ENCODE measurements at places on chromosomes 16 and 17. TPM values are rescaled to one million over a fixed set of nuclear protein-coding genes. Genes with fewer than 3 reads are reported as not detected.

TMEM114 gene
- not detected for polyA plus RNA-seq

RHBDF2 gene
- 8.8 TPM for polyA plus RNA-seq

GRCh38 chr16:77093999-77094398 lies 97.0 kb upstream of the MON1B start:
- no peak overlapping the region for H3K4me3 ChIP-seq
- no peaks in the 10 kb centered on the region for H3K4me1 ChIP-seq
- DNase-seq, result no peak
- no peaks in the 10 kb centered on the region for H3K36me3 ChIP-seq

GRCh38 chr16:81060576-81061306 lies 16.3 kb downstream of the C16orf46 start:
- no peaks in the 10 kb centered on the region for H3K27me3 ChIP-seq
- no peak overlapping the region for H3K4me3 ChIP-seq
- no peak overlapping the region for H3K27ac ChIP-seq
- H3K36me3 ChIP-seq, result no peaks in the 10 kb centered on the region
- no peak for DNase-seq

GRCh38 chr16:22216191-22216831 lies 10.2 kb downstream of the EEF2K start:
- peaks cover 8% of the 10 kb centered on the region for H3K4me1 ChIP-seq
- no peaks in the 10 kb centered on the region for H3K36me3 ChIP-seq
- DNase-seq, result no peak
- H3K27me3 ChIP-seq, result no peaks in the 10 kb centered on the region
- H3K4me3 ChIP-seq, result no peak overlapping the region

DNA sequence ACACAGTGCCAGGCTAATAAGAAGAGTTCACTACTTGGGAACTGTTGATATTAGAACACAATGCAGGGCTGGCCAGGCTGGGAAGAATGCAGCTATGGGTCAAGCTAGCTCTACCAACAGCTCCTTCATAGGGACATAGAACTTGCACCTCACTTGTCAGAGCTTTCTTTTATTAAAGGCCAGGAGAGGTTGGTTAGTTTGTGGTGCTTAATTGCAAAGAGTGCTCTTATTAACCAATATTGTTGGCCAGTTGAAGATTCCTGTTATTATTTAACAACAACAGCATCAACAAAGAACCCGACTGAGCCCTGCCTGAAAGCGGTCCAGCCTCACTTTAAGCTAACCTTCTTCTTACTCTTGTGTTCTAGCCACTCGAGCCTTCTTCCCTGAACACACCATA lies 43.4 kb upstream of the ANKFN1 start:
- H3K27me3 ChIP-seq, result no peaks in the 10 kb centered on the region
- H3K36me3 ChIP-seq, result no peaks in the 10 kb centered on the region
- DNase-seq, result no peak
- H3K4me3 ChIP-seq, result no peak overlapping the region
- H3K27ac ChIP-seq, result no peak overlapping the region

GRCh38 chr17:72385475-72385874 lies 264.7 kb downstream of the SOX9 start:
- H3K4me1 ChIP-seq, result no peaks in the 10 kb centered on the region
- no peak overlapping the region for H3K4me3 ChIP-seq
- H3K36me3 ChIP-seq, result no peaks in the 10 kb centered on the region
- no peaks in the 10 kb centered on the region for H3K27me3 ChIP-seq
- no peak overlapping the region for H3K27ac ChIP-seq
- DNase-seq, result no peak

DNA sequence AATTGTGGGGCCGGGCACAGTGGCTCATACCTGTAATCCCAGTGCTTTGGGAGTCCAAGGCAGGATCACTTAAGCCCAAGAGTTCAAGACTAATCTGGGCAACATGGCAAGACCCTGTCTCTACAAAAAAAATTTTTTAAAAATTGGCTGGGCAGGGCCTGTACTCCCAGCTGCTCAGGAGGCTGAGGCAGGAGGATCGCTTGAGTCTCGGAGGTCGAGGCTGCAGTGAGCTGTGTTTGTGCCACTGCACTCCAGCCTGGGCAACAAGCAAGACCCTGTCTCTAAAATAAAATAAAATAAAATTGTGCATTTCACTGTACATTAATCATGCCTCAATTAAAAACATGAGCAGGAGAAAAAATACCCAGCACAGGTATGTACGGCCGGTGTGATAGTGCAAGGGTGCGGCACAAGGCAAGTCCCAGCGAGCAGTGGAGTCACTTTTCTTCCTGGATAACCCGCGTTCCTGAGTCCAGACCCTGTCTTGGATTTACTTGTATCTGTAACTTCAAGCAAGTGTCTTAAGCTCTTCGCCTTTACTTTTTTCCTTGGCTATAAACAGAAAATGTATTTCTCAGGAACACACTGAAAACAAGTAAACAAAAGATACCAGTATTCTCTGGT lies 11.4 kb downstream of the ZDHHC7 start:
- H3K36me3 ChIP-seq, result no peaks in the 10 kb centered on the region
- H3K27ac ChIP-seq, result no peak overlapping the region
- H3K27me3 ChIP-seq, result no peaks in the 10 kb centered on the region
- no peak for DNase-seq
- H3K4me1 ChIP-seq, result peaks cover 34% of the 10 kb centered on the region

ZMYND15 gene
- polyA plus RNA-seq, result 0.57 TPM
